ENCODE measurements at places on chromosomes 7 and 10.

- no peak for DNase-seq
Measured at GRCh38 chr7:25949736-25950487, 202.1 kb upstream of the NFE2L3 start.

DNA sequence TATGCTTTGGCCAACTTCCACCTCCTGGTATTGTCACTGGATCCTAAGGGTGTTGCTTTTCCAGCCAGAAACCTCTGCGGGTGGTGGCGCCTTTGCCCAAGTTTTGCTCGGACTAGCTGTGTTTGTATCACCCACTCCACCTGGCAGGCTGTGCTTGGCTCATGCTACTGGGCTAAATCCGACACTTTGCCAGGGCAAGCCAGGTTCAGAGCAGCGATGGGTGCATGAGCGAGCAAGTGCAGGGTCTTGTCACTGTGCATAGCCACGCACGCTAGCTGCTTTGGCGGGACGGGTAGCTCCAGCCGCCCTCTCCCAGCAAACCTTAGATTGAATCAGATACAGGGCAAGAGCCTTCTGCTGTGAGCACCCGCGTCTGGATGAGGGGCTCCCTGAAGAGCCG, 737.5 kb downstream of the PCDH15 start:
- no peak for DNase-seq

DNA sequence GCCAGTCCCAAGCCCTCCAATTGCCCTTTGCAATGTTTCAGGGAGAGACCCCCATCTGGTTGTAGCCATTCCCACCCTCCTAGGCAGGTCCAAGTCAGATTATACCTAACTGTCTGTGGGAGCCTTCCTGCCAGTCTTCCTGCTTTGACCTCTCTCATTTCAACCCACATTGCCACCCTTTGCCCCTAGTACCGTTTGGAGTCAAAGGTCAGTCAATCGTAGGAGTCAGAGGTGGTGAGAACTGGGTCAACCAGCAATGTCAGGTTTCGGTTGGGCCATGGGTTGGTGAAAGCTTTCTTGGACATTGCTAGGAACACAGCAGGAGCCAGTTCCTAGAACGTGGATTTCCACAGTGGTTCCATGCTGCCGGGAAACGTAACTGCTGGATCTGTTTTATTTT, 269.4 kb upstream of the GHITM start:
- DNase-seq: no peak

- DNase-seq: no peak
Measured at GRCh38 chr7:156158693-156159092, 346.4 kb upstream of the SHH start.

GRCh38 chr7:128206747-128207500, 34.2 kb upstream of the LEP start:
- no peak for DNase-seq

DNA sequence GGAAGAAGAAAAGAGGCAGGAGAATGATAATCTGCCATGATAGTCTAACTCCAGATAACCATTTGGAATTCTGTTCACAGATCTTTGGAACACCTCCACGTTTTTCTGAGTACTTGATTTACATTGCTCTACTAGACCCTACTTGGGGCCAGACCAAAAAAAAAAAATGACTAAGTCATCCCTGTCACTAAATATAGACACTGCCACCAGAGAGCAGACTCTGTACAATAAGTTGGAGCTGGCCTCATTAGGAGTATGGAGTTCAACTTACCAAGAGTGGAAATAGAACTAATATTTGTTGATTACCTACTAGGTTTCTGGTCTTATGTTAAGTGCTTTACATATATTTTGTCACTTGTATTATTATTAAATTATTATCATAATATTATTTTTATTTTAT, 80.9 kb upstream of the ZNF800 start:
- no peak for DNase-seq

DNA sequence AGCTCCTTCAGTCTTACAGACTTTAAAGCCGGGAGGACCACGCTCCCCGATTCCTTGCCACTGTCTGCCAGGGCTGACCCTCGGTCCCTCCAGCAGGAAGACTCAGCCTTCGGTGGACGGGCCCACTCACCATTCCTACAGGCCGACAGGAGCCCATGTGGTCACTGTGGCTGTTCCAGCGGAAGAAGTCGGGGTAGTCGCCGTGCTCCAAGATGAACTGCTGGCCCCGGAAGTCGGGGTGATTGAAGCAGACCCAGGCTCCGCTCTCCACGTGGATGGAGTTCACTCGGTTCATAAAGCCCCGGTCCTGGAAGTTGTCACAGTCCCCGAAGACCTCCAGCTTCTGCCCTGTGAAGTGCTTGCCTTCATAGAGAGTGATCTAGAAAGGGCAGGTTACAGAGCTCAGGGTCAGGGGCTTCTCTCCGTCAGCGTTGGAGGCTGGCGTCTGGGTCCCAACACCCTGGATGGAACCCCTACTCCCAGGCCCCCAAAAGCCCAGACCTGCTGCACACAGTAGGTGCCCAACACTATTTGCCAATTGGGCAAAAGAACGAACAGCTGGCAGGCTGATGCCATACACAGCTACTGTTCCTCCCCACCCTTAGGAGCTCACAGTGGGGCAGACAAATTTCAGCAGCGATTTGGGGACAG, 1.9 kb downstream of the CRYGN start:
- no peak for DNase-seq

DNA sequence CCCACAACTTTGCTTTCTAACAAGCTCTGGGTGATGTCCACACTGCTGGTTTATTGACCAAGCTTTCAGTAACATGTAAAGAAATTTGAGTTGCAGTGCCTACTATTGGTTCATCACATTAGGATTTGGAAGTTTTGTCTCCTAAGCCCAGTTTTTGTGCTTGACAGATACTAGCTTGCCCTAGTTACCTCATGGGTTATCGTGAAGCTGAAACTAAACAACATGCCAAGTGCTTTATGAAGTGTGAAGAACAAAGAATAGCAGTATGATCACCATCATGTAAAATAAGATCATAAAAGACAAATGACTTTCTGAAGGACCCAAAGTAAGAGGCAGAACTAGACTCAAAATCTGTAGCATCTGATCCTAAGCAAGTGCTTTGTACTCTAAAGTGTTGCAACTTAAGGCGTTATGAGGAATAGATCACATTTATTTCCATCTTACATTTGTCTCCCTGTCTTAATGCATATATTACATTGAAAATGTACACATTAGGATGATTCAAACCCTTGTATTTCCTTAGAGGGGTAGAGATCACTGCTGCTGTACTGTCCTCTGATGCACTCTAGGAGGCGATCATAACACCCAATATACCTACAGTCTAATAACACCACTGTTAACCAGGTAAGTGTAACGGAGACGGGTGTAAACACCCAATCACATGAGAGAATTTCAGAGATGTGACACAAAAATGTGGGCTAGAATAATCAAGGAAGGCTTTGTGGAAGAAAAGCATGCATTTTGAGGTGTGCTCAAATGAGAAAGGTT, 71.3 kb downstream of the NRCAM start:
- DNase-seq: no peak

DNA sequence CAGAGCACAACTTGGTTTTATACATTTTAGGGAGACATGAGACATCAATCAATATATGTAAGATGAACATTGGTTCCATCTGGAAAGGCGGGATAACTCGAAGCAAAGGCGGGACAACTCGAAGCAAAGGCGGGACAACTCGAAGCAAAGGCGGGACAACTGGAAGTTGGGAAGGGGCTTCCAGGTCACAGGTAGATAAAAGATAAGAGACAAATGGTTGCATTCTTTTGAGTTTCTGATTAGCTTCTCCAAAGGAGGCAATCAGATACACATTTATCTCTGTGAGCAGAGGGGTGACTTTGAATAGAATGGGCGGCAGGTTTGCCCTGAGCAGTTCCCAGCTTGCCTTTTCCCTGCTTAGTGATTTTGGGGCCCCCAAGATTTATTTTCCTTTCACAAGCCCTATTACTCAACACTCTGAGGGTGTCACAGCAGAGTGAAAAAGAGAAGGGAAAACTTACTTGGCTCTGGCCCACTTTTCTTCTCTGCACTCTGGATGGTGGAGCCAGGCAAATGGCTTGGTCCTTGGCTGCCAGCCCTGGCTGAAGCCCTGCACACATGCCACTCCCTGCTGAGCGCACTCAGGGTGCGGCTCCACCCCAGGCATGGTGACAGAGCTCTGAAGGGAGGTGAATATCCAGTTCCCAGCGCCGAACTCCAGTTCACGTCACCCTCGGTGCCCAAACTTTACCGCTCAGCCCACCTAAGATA, 46.7 kb downstream of the PARD3 start:
- DNase-seq: no peak

DNA sequence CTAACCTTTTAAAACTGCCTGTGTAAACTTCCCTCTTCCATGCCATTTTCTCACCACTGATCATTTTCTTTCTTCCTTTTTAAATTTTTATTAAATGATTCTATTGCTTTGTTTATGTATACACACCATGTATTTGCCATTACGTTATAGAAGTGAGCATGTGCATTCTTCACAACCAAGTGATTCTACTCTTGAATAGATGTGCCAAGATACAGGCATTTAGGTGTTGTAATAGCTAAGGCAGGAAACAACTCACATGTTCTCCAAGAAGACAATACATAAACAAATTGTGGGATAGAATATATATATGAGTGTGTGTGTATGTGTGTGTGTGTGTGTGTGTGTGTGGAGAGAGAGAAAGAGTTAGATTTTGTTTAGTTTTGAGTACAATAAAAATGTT, 202.6 kb upstream of the SEMA3E start:
- DNase-seq: no peak

DNA sequence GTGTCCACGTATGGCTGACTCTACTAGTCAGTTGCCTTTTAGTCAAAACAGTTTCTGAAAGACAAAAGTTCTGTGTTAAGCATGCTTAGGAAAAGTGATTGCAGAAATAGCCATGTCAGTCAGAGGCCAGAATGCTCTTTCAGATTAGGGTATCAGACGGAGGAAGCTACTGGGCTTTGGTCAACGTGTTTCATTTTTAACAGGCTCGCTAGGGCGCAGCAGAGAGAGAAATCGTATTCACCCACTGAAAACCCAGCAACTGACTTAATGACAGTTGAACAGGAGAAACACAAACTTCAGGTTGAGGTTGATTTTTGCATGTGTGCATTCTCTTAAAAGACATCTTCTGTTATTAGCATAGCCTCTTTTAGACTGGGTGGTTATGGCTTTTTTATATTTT, 322.6 kb upstream of the KIAA1217 start:
- no peak for DNase-seq
